ENCODE measurements at places on chromosomes 11 and 22.
A peak's percentile ranks its signal among the peaks of the same experiment; 100 is the strongest.

- no peak for DNase-seq
Observed at GRCh38 chr11:111091321-111091938, 154.1 kb upstream of the POU2AF2 start.

DNA sequence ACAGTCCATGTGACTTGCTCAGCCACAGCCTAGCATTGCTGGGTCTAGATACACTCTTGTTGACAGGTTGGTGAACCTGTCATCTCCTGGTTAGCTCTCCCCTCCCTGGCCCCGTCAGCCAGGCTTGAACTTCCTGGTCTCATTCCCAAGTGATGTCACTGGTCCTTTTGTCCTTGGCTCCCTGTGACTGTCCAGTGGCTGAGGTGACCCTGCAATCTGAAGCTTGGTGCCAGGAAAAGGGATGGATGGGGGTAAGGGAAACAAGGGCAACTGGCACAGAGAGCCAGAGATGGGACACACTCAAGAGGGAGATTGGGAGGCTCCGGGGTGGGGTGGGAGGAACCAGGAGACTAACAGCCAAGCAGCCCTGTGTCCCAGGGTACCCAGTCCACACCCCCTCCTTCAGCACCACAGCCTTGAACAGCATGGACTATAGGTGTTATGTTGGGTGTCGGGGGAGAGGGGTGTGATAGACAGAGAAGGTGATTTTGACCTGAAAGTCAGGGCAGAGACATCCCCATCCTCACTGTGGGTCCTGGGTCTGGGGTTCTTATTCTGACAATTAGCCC is 63.8 kb upstream of the THY1 start:
- DNase-seq, result no peak

- DNase-seq, result peak; percentile 39
Observed at GRCh38 chr22:22684580-22685561, 40.5 kb downstream of the GGTLC2 start.

- no peak for DNase-seq
Observed at GRCh38 chr22:39898997-39899396, 1.9 kb upstream of the GRAP2 start.

DNA sequence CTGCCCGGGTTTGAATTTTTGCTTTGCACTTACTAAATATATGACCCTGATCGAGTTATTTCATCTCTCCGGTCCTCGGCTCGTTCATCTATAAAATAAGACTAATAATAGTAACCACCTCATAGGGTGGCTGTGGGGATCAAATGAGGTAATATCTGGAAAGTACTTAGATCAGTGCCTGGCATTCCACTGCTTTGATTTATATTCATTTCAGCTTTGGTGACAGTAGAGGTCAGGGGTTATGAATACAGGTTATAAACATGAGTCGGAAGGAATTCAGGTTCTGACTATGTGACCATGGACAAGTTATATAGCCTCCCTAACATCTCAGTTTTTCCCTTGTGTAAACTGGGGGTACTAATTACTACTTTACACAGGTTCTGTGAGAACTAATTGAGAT is 2.9 kb upstream of the TEAD1 start:
- no peak for DNase-seq

DNA sequence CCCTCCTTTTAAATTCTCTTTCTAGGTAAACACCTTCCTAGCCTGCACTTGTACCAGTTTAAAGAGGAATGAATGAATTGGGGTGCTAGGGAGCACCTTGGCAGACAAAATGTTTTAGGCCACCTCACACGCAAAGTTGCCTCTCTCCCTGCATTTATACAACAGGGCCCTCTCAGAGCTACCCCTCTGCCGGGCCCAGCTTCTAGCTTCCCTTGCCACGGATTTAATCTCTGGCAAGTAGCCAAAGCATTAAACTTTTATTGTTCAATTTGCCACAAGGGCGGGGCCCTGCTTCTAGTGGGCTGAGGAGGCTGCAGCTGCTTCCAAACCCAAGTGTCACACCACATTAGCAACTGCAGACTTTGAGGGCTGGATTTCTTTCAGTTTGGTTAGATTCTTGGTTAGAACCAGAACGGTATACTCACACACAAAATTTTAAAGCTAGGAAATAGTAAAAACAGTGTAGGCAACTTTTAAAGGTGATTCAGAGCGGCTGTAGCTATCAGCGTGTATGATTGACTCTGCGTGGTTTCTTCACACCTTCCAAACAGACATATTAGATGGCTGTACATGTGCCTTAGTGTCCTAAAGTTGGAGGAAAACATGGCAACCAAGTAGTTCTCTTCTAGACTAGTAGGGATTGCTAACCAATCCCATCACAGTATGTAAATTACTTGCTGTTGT is 6.5 kb downstream of the KREMEN1 start:
- DNase-seq, result peak; percentile 90

DNA sequence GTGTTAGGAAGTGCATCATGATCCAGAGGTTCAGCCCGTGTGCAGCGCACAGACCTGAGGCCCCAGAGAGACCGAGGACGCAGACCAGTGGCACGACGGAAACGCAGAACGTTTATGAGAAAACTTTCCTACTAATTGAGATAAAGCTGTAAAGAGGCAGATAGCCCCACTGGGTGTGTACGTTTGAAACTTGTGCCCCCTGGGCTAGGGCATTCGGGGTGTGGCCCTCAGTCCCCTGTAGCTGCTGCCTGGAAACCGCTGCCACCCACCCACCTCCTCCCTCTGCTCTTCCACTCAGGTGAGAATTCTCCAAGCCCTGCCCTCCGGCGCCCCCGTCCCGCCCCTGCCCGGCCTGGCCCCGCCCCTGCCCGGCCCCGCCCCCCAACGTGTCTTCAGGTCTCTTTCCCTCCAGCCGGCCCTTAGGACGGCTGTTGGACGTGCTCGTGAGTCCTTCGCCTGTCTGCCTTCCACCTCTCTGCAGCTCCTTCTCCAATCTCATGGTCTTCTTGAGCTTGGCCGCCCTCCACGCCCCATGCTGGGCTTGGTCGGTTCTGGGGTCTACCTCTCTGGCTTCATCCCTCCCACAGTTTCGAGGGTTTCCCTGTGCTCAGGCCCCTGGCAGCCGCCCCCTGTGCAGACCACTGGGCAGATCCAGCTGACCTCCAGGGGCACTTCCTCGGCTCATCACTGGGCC is 12.1 kb downstream of the MAPK8IP2 start:
- DNase-seq, result no peak

- no peak for DNase-seq
Observed at GRCh38 chr11:2826679-2827056, 58.9 kb downstream of the CDKN1C start.

DNA sequence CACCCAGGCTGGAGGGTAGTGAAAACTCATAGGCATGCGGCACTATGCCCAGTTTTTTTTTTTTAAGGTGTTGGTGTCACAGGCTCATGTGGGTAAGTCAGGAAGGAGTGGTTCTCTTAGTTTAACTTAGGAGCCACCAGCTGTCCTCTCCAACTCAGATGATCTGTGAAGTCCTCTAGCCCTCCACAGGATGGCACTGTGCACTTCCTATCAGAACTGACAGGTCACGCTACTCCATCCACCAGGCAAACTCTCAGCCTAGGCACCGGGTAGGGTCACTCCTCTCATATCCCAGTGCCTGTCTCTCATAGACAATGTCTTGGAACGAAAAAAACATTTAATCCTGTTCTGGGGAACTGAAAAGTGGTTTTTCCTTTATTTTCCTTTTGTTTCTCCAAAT is 16.5 kb downstream of the NAP1L4 start:
- no peak for DNase-seq

GRCh38 chr11:123233975-123234334 is 38.9 kb upstream of the CLMP start:
- no peak for DNase-seq

GRCh38 chr11:8294251-8294935 is 30.7 kb upstream of the LMO1 start:
- DNase-seq, result no peak

GRCh38 chr11:119373921-119374631 is 7.4 kb downstream of the USP2 start:
- DNase-seq, result peak; percentile 91

- DNase-seq, result no peak
Observed at GRCh38 chr22:45582955-45583320, 80.3 kb downstream of the FBLN1 start.

GRCh38 chr11:75873417-75874221 is 58.6 kb downstream of the UVRAG start:
- DNase-seq, result no peak

GRCh38 chr11:57778318-57779037 is 16.9 kb downstream of the CTNND1 start:
- peak; percentile 86 for DNase-seq

DNA sequence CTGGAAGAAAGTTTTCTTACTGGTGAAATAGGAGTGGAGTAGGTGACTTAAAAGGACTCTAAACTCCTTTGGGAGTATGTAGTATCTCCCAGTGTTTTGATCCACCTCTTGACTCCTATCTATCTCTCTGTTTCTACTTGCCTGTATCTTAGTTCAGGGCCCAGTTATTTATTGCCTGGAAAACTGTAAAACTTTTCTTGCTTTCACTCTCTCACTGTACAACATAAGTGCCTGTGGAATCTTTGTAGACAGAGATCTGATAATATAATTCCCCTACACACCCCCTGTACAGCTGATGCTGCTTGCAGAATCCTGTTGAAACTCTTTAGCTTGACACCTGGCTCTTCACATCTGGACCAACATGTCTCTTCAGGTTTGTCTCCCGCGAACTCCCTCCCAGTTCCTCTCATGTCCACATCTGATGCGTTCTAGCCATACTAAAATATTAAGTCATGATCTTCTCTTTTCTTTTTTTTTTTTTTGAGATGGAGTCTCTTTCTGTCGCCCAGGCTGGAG is 26.5 kb upstream of the SESN3 start:
- no peak for DNase-seq

- DNase-seq, result peak; percentile 94
Observed at GRCh38 chr11:57761301-57762234, at the start of gene CTNND1. Gene CTNND1, plus strand, starts transcription at chr11:57761802. Its CDS starts 29,677 bp downstream, at chr11:57791479.

GRCh38 chr11:62896049-62896448 is 15.4 kb downstream of the SLC3A2 start:
- DNase-seq, result no peak

- no peak for DNase-seq
Observed at GRCh38 chr11:114080219-114080618, 20.7 kb downstream of the ZBTB16 start.

DNA sequence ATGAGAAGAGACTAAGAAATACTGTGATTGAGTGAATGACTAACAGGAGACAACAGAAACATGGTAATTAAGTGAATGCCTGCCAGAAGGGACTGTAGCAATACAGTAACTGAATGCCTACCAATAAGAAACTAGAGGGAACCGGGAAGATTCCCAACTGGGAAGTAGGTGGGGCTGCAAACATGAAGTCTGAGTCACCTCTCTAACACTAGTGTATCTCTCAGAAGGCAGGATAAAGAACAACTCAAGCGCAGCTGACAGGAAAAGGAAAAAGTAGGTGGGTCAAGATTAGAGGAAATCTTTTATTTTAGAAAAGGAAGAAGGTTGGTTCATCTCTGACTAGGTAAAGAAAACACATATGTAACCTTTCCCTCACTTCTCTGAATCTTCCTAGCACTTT is 14.0 kb downstream of the C11orf42 start:
- DNase-seq, result no peak

DNA sequence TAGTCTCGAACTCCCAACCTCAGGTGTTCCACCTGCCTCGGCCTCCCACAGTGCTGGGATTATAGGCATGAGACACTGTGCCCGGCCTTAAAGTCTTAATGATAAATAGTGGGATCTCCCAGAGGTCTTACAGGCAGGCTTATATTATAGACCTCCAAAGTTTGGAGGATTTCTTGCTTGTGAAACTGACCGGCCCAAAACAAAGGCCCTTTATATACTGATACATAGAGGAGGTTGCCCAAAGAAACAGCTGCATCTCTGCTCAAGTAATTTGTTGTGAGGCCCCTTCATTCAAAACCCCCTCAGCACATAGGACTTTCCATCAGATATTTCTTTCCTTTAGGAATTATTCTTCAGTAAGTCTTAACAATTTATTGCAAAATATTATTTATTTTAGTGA is 27.4 kb upstream of the RDX start:
- no peak for DNase-seq

GRCh38 chr22:32788904-32789624 is 12.4 kb upstream of the TIMP3 start:
- DNase-seq, result peak; percentile 24

GRCh38 chr11:87020764-87021365 is 16.9 kb upstream of the TMEM135 start:
- no peak for DNase-seq

DNA sequence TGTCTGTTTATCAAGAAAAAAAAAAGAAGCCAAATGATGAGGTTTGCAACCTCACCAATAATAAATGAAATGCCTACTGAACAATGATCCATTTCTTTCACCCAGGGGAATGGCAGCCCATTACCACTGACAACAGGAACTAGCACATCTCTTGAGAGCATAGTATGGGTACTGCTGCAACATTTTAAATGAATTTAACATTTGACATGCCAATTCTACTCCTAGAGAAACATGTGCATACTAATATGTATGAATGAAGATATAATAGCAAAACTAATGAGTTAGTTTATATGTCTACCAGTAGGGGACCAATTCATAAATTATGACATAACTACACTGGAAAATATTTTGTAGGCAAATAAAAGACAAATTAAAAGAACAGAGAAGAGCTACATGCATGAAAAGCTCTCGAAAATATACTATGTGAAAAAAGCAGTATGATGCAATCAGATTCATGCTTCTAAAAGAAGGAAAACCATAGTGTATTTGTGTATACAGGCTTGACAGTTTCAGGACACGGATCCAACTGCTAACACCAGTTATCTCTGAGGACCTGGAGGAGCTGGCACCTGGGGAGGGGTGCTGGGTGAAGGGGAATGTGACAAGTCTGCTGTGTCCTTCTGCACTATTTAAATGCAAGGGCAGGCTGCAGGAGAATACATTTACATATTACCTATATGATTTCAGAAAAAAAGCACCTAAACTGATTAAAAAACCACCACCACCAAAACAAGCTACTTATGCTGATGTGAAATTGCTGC is 6.9 kb downstream of the SMCO4 start:
- no peak for DNase-seq

DNA sequence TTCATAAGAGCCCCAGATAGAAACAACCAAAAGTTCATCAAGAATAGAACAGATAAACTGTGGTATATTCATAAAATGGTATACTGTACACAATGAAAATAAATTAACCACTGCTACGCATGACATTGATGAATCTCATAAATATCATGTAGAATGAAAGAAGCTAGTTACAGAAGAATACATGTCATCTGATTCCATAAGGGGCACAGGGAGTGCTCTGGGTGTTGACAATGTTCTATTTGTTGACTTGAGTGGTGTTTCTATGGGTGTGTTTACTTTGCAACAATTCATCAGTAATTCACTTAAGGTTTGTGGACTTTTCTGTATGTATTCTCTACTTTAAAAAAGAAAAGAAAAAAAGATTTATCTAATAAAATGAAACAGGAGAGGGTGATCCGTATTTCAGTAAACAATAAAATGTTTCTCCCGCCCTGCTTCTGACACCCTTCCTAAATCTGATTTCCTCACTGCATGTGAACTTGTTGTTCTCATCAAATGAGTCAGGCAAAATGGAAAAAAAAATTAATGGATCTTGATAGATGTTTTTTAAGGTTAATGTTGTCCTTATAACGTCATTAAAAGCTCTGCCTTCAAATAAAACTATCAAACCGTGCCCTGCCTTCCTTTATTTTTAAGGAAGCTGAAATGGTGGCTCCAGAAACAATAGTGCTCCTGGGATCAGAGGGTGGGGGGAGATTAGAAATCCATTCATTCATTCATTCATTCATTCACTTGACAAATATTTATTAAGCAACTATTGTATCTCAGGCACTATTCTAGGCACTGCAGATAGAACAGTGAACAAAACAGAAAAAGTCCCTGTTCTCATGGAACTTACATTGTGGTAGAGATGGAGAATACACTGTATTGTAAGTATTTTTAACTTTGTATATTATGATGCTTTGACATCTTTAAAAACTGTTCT is 77.2 kb upstream of the CD44 start:
- no peak for DNase-seq
